ENCODE measurements at places on chromosomes 4 and X.

DNA sequence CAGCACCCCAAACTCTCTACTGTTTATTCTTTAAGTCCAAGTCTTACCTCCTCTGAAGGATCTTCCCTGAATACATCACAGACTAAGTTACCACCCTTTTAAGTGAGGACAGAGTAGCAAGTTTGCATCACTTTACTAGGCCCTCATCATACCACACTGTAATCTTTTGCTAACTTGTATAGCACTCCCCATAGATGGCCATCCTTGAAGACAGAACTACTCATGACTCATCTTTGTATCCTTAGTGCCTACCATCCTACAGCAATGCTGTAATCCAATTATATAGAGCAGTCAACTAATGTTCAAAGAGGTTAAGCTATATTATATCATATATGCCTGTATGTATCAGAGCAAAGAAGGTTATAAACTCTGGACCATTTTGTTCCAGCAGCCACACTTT lies 101.4 kb downstream of the ADAMTS3 start:
- no peak for DNase-seq

GRCh38 chrX:72393836-72394517 lies 88.3 kb upstream of the CITED1 start:
- no peak for DNase-seq

DNA sequence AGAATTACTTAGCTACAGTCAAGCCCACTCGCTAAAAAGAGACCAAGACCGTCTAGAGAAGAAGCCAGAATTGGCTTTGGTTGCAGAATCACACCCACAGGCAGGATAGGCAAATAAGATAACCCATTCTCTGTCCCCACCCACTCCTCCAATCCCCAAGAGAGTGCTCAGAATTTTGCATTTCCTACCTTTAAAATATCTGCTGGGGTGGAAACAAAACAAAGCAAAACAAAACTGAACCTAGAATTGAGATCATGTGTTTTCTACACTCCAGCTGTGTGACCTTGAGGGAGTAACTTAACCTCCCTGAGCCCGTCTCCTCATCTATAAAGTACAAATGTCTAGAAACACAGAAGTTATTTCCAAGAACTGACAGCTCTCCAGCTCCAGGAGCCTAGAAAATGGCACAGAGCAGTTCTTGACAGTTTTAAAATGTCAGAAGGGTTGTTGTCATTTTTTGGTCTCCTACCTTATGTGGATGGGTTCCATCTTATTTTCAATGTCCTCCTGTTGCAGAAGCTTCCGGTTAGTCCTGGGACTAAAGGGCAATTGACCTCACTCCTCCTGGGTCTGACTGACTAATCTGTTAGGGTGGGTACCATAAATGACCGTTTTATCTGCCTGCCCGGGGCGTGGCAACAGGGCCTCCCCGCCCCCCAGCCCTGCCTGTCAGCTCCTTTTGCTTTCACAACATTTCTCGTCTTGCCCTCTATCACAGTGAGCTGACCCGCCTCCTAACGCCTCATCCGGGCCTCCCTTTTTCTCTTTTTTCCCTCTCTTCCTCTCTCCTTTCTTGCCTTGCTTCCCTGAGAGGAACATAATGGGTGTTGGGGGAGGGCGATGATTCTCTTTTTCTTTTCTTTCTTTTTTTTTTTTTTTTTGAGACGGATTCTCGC lies 114.0 kb downstream of the RBM47 start:
- peak; percentile 16 for DNase-seq

- no peak for DNase-seq
These were observed 31.3 kb upstream of the CLDN24 start for GRCh38 chr4:183353557-183353956.

- DNase-seq = no peak
These were observed 1642.3 kb downstream of the C4orf33 start for GRCh38 chr4:130738233-130738632.

- DNase-seq = no peak
These were observed 92.0 kb upstream of the STS start for GRCh38 chrX:7055386-7056137.

- no peak for DNase-seq
These were observed 115.7 kb upstream of the LSM6 start for GRCh38 chr4:146059865-146060264.

DNA sequence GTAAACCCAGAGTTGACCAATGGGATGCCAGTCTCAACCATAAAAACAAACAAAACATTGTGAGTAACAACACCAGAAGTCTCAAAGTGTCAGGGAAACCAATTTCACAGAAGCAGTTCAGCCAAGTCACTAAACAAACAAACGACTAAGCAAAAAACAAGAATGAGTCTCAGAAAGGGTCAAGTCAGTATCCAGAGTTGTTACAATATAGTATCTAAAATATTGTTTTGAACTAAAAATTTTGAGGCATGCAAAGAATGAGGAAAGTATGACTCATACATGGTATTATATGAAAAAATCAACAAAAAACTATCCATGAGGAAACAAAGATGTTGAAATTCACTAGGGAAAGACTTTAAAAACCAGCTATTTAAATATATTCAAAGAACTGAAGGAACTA lies 70.6 kb downstream of the AR start:
- peak; percentile 68 for DNase-seq

GRCh38 chrX:108306086-108306485 lies 132.1 kb downstream of the COL4A6 start:
- no peak for DNase-seq

Data from M059J (cell line).